Suppressor macrophage (primary cell): ENCODE measurements at places on chromosomes 13 and 19.

- DNase-seq: no peak
These were observed 48.8 kb downstream of the BICRA start for GRCh38 chr19:47657719-47658118.

GRCh38 chr13:20377720-20378119, 145.6 kb upstream of the GJB6 start:
- DNase-seq: no peak

DNA sequence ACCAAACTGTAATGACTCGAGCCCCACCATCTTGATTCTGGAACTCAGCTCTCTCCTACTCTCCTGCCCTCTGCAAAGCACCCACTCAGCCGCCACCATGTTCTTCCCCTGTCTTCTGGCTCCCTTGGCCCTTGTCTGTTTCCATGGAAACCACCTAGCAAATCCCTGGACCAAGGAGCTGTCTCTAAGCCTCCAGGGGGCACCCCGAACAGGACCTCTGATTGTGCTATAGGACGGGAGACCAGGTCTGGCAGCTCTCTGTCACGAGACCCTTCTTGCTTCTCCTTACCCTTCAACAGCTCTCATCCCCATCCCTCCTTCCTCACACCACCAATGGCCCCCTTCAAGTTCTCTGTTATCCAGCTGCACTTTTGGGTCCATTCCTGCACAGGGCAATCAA, 277.7 kb upstream of the ZNF507 start:
- no peak for DNase-seq

- no peak for DNase-seq
These were observed 9.3 kb downstream of the PDX1 start for GRCh38 chr13:27928805-27929753.

- DNase-seq: no peak
These were observed 3.5 kb upstream of the ZNF577 start for GRCh38 chr19:51891193-51891747.
